ENCODE measurements at places on chromosomes 6 and 20.
A peak's percentile ranks its signal among the peaks of the same experiment; 100 is the strongest.

DNA sequence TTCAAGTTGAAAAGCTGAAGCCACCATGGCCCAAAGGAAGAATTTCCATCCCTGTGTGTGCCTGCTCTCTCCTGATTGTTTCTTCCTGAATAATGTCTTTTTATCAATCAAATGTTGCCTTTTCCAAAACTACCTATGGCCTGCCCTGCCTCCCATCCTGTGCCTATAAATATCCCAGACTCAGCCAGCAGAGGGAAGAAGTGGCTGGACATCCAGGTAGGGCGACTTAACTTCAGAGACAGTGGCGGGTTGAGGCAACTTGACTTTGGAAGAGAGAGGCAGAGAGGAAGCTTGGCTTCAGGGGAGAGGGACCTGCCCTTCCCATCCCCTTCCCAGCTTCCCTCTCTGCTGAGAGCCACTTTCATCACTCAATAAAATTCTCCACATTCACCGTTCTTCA, 133.0 kb downstream of the LCA5 start:
- DNase-seq = no peak

- DNase-seq = no peak
These were observed 8.2 kb downstream of the DUSP15 start for GRCh38 chr20:31862157-31862470.

DNA sequence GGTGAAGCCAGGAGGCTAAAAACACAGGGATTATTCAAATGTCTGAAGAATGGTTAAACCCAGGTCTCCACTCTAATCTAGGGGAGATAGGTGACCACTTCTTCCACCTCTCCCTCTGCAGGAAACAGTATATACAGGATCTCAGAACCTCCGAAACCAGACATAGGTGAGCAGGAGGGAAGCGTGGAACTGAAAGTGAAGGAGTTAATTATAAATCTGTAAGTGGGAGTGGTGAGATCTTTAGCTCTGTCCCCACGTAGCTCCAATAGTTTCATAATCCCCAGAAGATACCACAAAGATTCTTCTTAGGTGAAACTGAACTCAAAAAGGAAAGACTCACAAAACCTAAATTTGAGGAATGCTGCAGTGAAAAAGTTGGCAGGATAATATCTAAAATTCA, 76.8 kb downstream of the THEMIS start:
- peak; percentile 16 for DNase-seq

- peak; percentile 78 for DNase-seq
These were observed 62.4 kb downstream of the AIG1 start for GRCh38 chr6:143123081-143123480.

GRCh38 chr6:34657307-34657978, 39.1 kb downstream of the ILRUN start:
- peak; percentile 84 for DNase-seq

- no peak for DNase-seq
These were observed 362.0 kb downstream of the CENPW start for GRCh38 chr6:126701676-126702560.

- DNase-seq = no peak
These were observed 106.3 kb upstream of the GJE1 start for GRCh38 chr6:142026471-142026870.

Data from AG10803 (cell line).